ENCODE measurements at places on chromosomes 7 and 10.

DNA sequence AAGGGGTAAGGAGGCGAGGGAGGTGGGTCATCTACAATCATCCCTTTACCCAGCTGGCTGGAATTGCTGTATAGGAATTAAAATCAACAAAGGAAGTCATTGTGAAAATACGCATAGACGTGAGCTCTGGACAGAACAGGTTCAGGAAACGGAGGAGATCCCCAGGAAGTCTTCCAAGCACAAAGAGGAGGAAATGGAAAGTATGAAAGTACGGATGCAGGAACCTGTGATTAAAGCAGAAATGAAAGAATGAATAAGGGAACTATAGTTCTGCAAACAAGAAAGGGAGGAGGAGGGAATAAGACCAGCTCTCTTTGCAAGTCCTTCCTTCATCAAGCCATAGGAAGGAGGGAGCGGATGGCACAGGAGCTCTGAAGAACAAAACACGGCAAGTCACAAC is 61.8 kb downstream of the PYROXD2 start:
- DNase-seq = no peak

GRCh38 chr7:49320083-49320482 is 395.7 kb downstream of the CDC14C start:
- no peak for DNase-seq

DNA sequence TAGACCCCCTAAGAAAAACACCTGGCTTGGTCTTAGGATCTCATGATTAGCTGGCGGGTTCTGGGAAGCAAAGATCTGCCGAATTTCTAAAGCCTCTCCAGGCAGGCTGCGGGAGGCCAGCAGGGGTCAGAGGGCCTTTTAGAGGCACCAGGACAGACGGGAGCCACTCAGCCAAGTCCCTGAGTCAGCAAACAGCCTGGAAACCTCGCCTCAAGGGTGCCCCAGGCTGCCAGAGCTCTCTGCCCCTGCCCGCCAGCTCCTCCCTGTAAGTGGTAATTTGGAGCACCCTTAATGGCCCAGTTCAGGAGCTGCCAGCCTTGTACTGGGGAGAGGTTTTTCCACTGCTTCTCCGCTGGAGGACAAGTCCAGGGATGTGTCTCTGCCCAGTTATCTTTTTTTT is 88.7 kb downstream of the HIP1 start:
- no peak for DNase-seq

DNA sequence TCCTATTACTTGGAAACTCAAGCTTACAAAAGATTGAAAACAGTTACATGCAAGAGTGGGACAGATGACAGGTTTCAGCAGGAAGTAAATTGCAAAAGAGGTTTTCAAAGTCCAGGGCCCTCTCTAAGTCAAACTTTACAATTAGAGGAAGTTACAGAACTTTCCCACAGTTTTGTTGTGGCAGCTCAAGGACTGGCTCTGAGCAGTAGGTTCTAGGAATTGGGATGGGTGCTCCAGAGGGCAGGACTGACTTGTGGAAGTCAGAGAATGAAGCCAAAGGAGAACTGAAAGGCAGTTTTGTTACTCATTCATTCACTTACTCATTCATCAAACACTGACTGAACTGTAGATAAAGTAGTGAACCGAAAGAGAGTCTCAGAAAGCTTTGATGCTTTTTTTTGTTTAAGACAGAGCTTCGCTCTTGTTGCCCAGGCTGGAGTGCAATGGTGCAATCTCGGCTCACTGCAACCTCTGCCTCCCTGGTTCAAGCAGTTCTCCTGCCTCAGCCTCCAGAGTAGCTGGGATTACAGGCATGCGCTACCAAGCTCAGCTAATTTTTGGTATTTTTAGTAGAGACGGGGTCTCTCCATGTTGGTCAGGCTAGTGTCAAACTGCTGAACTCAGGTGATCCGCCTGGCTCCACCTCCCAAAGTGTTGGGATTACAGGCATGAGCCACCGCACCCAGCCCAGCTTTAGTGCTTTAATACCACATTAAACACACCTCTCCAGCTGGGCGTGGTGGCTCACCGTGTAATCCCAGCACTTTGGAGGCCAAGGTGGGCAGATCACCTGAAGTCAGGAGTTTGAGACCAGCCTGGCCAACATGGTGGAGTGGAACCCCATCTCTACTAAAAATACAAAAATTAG is 66.8 kb upstream of the CCNJ start:
- no peak for DNase-seq

GRCh38 chr7:105003275-105003674 is 10.7 kb upstream of the KMT2E start:
- DNase-seq = peak; percentile 45

GRCh38 chr10:83542774-83543411 is 596.4 kb upstream of the GHITM start:
- DNase-seq = no peak

GRCh38 chr7:24301703-24302102 is 17.7 kb downstream of the NPY start:
- no peak for DNase-seq

DNA sequence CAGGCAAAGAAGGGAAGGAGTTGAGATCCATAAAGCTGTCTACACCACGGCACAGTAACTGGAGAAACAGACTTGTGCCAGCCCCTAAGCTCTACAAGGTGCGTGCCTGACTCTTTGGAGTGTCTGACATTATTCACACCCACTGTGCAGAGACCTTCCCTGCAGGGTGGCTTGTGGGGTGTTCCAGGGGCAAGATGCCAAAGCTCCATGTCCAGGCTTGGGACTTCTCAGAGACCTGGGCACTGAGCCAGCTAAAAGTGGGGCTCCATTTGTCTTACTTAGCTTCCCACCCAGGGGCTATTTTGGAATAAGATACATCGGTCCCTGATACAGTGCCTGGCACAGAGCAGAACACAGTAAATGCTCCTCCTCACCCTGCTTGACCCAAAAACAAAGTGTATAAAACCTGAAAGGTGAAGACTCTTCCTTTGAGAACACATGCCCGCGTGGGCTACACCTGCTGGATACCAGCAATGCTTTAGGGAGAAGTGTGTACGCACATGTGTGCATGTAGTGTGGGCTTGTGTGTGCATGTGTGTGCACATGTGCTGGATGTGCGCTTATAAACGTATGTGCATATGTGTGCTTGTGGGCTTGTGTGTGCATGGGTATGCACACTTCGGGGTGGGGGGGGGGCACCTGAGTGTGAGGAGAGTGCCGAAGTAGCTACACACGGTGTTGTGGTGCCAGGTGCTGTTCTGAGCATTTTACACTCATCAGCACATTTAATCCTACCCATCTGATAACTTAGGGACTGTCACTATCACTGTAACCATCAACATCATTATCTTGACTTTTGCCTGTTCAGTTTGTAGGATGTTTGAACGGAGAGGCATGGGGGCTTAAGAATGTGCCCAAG is 143.0 kb downstream of the ARHGAP22 start:
- no peak for DNase-seq

- no peak for DNase-seq
Observed at GRCh38 chr7:80235334-80235733, 100.7 kb downstream of the GNAI1 start.

GRCh38 chr10:25999295-25999981 is 65.4 kb downstream of the MYO3A start:
- no peak for DNase-seq

- no peak for DNase-seq
Observed at GRCh38 chr10:118272149-118272721, 69.9 kb downstream of the FAM204A start.

DNA sequence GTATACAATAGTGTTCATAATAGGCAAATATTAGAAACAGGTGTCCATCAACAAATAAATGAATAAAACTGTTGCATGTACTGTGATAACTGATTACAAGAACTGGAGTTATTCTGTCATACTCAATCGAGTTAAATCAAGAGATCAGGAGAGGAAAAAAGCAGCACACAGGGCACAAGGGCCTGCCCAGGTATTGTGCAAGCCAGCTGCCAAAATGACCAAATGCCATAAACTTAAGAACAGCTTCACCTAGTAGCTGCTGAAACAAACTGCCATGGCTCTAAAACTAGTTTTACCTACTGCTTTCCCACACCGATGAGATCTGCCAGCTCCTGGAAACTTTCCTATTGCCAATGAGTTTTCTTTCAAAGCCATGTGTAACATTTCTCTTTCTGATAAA is 12.2 kb downstream of the GSAP start:
- no peak for DNase-seq

GRCh38 chr7:140828741-140829140 is 96.0 kb downstream of the BRAF start:
- DNase-seq = no peak

- DNase-seq = no peak
Observed at GRCh38 chr10:12741360-12741804, 260.1 kb downstream of the CCDC3 start.

DNA sequence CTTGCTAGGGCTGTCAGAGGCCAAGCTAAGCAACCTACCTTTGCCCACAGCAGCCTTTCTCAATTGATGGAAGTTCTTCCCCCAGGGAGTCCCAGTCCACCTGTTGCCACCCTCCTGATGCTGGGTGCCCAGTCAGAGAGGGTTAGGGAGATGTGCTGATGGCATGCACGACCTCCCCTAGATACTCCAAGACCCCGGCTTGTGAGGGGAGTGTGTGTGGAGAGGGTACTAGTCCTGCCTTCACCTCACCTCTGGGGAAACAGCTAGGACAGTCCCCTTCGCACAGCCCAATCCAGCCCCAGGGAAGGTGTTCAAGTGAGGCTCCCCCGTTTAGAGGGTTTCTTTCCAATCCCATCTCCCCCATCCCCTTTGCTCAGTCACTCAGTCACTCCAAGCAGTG is 1.3 kb upstream of the UNC5B start:
- no peak for DNase-seq

- DNase-seq = no peak
Observed at GRCh38 chr7:106119719-106120118, 7.6 kb upstream of the SYPL1 start.

DNA sequence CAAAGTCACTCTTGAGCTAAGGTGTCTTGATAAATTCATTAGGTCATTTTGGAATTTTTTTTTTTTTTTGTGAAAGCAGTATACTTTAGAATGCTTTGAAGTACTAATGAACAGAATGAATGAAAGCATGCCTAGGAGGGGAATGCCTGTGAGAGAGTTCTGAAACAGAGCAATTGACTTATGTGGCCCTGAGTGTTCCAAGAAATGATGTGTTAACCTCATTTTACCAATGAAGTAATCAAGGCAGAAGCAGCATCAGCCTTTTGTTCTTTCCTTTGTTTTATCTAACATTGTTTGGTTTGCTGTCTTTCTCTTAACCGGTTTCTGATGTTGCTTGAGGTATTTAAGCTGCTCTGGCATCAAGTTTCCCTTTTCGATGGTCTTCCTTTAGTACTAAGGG is 154.6 kb upstream of the HGF start:
- DNase-seq = no peak

DNA sequence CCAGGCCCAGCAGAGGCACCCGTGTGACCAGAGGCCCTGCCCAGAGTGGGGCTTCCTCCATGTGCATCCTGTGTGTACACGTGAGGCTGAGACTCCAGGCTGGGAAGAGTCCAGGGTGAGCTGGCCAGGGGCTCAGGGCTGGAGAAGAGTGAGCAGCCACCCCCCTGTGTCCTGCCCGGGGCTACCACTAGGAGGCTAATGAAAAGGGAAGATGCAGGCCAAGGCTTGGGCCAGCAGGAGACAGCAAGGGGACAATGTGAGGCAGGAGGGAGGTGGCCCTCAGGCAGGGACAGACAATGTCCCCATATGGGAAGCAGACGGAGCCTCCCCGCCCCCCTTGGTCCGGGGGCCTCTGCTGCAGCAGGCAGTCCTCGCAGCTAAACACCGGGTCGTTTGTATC is 102.0 kb downstream of the HIF1AN start:
- DNase-seq = no peak

All from activated naive CD4-positive, alpha-beta T cell treated with Interleukin-2 at 50 U/mL for 16 hours (primary cell).